NCI-H446 treated with DMSO at 0.1 percent for 48 hours (cell line): ENCODE measurements at places on chromosomes 13 and 19.

DNA sequence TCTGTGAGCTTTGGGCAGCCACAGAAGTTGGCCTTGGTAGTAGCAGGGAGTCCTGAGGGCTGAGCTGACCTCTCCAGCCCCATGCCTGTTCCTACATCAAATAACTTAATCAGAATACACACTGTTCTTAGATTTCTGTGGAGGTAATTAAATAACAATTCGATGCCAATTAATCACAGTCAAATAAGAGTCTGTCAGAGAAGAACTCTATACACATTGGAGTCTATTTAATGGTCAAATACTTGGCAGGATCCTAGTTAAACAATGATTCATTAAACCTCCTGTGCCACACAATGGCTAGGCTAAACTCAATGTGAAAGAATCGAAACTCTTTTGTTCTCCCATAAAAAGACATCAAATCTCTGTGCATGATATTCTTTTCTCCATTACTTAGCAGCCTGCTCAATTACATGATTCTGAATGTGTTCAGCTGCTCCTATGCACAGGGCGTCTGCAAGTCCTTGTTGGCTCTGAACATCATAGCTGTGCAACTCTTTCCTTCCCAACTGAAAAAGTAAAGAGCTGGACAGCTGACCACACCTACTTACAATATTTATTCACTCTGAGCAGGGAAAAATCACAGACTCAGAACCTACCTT, 173.1 kb downstream of the ABCC4 start:
- no peak for DNase-seq

- DNase-seq: no peak
Measured at GRCh38 chr13:40920826-40921225, 98.3 kb downstream of the ELF1 start.

DNA sequence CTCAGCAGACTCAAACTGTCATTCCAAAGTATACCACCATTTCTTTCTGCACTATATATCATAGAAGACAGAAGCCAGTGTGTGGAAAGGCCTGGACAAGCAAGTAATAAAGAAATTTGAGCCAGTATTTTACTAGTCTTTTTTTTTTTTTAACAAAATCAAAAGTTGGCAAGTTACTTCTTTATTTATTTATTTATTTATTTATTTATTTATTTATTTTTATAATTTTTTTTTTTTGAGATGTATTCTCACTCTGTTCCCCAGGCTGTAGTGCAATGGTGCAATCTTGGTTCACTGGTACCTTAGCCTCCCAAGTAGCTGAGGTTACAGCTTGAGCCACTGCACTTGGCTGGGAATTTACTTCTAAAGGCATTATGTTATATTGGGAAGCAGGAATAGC, 25.3 kb downstream of the ZNF493 start:
- no peak for DNase-seq

GRCh38 chr13:55606045-55606665, 1534.6 kb upstream of the PRR20A start:
- no peak for DNase-seq

- DNase-seq: no peak
Measured at GRCh38 chr19:35484252-35485036, 5.8 kb downstream of the KRTDAP start.

GRCh38 chr19:48928164-48929025, 5.1 kb upstream of the DHDH start:
- no peak for DNase-seq

- no peak for DNase-seq
Measured at GRCh38 chr13:104701591-104701990, 1635.4 kb upstream of the SLC10A2 start.

DNA sequence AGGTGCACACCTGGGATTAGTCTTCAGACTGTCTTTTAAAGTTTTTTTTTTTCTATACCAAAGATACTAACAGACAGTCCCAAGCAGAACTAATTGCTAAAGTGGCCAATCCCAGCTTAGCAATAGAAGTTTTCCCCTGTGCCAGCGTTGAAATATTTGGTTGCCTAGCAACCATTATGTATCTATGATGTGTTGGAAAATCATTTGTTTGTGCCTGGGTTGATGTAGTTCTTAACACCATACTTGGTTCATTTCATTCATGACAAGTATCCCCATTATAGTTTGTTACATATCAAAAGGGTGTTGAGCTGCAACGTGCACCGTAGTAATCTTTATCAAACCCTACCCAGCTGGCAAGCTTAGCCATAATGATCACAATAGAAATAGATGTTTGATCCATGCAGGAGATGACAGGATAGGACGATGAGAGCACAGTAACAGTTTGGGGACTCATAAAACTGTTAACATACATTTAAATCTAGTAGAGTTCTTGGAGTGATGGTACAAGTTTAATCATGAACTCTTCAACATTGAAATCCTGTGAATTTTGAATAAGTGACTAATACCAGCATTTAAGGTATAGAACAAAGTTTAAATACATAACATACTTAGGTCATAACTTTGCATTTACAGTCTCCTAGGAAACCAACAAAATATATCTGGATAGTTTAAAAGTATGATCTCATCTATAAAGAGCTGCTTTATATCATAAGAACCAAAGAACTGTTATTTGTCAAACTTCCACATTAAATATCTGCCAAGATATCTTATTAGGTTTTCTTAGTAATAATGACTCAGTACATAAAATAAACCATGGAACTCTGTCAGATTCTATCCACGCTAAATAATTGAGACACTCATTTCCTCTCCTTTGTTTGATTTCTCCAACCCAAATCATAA, 73.4 kb downstream of the MBNL2 start:
- no peak for DNase-seq

GRCh38 chr13:47327861-47328260, 431.0 kb upstream of the HTR2A start:
- no peak for DNase-seq

DNA sequence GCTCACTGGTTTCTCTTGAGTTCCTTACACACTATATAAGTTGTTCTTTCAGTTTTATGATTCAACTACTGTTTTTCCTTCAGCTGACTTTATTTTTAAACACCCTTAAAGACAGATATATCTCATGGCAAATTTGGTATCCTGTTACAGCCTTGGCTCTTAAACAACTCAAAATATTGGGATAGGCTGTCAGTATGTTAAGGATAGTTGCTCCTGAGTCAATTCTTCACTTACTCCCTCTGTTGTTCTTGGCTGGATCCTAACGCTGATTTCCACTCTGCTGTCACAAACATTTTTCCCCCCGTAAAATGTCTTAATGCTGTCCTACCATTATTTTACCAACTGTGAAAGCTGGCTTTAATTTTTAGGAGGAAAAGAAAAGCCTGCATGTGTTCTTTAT, 1.2 kb downstream of the KCNRG start:
- no peak for DNase-seq

GRCh38 chr13:96816874-96817273, 177.4 kb downstream of the OXGR1 start:
- no peak for DNase-seq

DNA sequence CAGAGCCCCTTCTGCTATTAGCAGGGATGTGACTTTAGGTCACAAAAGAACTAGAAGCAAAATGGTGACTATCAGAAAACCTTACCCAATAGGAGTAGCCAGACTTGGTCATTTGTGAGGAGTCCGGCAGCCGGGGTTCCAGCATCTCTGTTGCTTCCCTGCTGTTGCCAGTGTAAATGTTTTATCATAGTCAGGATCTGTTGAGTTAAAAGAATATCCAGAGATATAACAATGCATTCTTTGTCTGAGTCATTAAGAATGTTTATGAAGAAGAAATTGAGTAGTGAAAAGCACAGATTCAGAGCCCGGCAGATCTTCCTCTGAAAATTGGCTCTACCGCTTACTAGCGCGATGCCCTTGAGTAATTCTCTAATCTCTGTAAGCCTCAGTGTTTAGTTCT, 84.2 kb downstream of the COL4A2 start:
- no peak for DNase-seq

GRCh38 chr13:71210861-71211260, 656.1 kb downstream of the DACH1 start:
- DNase-seq: peak; percentile 63

DNA sequence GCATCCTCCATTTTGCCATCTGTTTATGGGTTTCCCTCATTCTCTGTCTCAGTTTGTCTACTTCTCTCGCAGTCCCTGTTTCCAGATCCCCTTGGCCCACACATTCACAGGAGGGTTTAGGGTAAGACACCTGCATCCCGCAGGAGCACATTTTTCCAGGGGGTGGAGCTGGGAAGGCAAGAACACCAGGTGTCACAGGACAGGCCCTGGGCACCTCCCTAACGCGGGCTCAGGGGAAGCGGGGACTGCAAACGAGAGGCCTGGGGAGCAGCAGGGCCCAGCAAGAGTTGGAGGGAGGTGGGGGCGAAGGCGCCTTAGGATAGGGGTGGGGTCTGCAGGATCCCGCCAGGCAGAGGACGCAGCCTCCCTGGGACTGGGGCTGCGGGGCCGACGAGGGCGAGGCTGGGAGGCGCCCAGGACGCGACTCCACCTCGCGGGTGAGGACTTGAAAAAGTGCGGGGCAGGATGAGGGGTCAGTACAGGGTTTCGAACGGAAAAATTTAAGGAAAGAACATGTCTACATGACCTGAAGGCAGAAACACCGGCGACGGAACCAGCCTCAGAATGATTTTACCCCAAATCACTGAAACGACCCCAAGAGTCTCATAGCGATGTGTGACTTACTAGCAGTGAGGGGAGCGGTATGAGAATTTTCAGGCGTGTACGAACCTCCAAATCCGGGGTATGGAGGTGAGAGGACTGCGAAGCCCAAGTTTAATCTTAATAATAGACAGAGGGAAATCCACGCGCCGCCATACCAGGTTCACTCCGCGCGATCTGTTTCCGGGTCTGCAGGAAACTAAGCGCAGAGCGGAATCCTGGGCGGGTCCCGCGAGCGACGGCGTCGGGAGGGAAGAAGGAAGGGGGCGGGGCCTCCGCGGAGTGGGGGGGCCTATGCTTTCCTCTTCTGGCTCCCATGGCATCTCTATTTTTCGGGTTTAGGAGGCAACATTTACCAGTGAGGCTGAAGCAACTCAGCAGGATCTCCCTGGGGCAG, 7.1 kb upstream of the ERVV-2 start:
- no peak for DNase-seq

DNA sequence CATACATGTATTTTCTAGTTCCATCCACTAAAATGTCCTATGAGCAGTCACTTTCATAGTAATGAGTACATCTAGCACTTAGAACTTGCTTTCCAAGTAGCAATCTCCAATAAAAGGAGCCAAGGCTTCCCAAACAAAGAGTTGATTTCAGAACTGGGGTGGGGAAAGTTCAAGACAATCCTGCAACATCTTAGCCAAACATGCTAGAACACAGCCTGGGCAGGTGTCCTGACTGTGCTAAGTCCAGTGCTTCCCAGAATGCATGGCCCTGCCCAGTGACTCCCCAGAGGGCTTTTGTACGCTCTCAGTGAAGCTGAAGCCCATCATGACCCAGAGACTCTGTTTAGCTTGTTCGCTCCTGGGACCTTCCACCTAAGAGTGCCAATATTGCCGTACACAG, 106.7 kb upstream of the UBAC2 start:
- DNase-seq: no peak

DNA sequence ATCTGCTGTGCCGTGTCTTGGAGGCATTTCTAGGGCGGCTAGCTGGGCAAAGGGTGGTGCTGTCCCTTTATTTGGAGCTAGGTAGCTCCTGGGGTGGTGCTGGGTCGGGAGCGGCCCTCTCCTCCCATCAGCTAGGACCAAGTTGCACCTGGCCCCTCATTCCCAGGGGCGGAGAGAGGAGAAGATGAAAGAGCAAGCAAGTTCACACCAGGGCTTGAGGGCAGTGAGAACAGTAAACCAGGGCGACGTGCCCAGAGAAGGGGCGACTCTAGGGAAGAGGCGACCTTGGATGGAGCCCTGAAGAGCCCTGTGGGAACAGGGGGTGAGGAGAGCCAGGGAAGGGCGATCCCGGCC, 17.0 kb upstream of the KCNN1 start:
- no peak for DNase-seq

DNA sequence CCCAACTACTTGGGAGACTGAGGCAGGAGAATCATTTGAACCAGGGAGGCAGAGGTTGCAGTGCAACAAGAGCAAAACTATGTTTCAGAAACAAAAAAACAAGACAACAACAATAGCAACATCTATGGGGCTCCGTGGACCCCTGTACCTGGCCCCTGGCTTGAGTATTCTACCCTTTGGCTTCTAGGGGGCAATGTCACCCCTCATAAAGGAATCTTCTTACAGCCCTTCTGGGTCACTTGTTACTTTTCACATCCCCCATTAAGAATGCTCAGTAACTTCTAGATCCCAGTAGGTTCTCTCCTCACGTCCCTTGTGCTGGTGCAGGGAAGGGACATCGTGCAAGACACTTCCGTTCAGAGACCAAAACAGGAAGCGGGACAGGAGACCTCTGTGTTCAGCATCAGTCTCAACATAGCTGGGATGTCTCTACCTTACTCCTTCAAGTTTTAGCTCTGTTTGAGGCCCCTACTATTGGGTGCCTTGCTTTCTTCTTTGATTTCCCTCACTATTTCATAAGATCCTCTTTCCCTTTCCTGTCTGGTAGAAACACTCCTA, 218.1 kb upstream of the ARGLU1 start:
- no peak for DNase-seq

DNA sequence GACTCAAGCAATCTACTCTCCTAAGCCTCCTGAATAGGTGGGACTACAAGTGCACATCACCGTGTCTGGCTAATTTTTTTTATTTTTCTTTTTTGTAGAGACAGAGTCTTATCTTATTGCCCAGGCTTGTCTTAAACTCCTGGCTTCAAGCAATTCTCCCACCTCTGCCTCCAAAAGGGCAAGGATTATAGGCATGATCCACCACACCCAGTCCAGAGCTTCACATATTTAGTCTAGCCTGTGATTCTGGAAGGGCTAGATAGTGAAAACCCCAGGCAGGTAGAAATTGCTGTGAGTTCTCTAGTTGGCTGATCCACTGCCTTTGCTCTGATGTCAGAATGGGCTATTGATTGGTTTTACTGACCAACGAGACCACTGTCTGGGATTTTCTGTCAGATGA, 854.6 kb upstream of the MIR17HG start:
- no peak for DNase-seq

- no peak for DNase-seq
Measured at GRCh38 chr13:25684491-25684890, 312.7 kb downstream of the ATP8A2 start.

DNA sequence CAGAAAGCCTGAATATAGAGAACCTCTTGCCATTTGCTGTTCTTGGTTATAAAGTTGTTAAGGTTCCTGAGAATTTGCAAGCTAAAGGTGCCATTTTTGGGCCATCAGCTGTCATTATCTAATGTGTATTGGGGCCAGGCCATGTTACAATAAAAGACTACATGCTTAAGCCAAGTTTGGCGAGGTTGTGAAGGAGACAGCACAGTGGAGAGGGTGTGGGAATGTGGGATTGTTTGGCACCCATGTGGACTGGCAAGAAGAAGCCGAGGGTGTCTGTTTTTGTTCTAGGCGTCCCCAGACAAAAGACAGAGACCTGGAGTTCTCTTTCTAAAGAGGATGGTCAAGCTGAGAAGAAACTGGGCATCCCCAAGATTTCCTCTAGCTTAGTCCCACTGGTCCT, 64.7 kb downstream of the ZNF44 start:
- DNase-seq: no peak

DNA sequence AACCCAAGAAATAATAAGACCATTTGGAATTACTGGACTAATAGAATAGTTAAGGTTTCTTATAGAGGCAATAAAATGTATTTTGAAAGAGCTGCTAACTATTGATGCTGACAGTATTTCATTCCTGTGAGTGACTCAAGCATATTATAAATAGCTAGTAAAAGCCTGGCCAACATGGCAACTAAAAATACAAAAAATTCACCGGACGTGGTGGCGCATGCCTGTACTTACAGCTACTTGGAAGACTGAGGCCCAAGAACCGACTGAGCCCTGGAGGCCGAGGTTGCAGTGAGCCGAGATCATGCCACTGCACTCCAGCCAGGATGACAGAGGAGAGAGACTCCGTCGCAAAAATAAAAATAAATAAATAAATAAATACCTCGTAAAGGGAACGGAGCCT, 5.4 kb upstream of the ICAM3 start:
- no peak for DNase-seq

- no peak for DNase-seq
Measured at GRCh38 chr13:43030548-43030947, 7.2 kb downstream of the DNAJC15 start.
